Keratinocyte (primary cell): ENCODE measurements at places on chromosomes 3 and 15.

- no peak for DNase-seq
These were observed at the start of gene SHF for GRCh38 chr15:45187894-45188830. SHF (minus strand) TSS chr15:45187966; CDS start chr15:45187951, 15 bp downstream.

DNA sequence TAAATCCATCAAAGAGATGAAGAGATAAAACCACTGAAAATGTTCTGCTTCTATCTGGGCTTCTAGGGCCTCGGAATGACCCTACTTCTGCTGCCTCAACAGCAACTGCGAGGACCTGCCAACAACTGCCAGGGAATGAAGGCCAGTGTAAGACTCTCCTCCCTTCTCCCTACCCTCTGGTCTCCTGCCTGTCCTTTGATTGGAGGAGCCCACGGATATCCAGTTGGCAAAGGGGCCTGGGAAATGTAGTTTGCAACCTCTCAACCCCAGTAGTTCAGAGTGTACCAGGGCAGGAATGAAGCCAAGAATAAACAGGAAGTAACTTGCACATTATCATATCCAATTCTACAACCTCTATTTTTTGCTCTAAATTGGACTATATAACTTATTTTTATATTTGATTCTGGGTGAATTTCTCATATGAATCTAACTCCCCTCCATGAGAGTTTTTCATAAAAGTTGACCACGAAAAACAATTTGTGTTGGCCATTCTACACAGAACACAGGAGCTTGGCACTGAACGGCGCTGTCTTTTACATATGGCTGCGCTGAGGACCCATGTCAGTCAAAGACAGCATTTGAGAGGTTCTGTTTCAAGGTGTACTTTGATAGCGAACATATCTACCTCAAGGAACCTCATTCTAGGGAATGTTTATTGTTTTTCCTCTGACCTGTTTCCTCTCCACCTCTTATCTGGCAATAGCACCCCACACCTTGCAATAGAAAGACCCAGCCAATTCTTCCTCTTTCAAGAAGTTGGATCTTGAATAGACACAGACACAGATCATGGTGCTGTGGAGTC, 91.1 kb upstream of the RNF7 start:
- no peak for DNase-seq

DNA sequence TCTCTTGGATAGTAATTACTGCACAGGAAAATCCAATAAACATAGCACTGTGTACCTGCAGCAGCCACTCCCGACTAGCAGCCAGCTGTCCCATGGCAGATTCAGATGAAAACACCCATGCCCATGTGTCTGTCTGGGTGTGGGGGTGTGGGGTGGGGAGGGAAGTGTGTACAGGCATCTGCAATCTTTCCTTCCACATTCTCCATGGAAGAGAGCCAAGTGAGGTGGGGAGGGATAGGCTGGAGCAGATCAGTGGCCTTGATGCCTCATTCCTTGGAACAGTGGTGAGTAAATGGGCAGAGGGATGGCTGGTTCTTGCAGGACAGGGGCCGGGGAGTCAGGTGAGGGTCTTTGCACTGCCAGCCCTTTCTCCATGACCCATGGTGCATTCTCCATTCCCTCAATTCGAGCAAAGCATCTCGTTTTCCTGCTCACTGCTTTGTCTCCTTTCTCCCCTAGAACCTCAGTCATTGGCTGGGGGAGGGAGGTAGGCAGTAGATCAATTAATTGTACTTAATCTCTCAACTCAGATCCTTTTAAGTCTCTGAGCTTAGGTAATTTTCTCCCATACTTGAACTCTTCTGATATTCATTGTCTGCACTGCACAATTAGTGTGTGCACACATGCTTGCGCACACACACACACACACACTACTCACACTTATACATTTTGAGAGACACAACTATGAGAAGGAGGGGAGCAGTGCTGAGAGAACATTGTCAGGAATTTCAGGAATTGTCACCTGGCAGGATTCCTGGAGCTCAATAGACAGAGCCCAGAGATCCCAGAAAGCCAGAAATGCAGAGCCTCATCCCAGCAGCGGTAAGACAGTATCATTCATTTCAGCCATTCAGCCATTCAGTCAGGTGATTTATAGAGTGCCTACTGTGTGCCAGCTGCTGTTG, 31.9 kb downstream of the PDIA5 start:
- no peak for DNase-seq

GRCh38 chr3:129399145-129399894, 29.1 kb downstream of the EFCAB12 start:
- DNase-seq, result peak; percentile 56

DNA sequence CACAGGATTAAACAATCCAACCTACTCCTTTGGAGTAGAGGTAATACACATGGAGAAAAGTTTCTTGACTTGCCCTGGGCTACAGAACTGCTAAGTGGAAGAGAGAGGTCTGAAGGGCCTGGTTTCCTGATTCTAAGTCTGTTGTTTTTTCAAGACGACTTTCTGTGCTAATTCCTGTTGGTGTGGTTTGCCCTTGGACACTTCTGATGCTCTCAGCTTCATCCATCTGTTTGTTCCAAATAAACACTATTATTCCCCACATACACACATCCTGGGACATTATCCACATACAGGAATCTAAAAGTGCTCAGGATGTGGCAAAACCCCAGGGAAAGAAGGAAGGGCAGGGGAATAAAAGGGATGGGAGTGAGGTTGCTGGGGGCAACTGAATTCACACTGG, 393.5 kb upstream of the TBL1XR1 start:
- DNase-seq, result no peak

GRCh38 chr3:185405664-185406063, 42.7 kb downstream of the MAP3K13 start:
- no peak for DNase-seq

DNA sequence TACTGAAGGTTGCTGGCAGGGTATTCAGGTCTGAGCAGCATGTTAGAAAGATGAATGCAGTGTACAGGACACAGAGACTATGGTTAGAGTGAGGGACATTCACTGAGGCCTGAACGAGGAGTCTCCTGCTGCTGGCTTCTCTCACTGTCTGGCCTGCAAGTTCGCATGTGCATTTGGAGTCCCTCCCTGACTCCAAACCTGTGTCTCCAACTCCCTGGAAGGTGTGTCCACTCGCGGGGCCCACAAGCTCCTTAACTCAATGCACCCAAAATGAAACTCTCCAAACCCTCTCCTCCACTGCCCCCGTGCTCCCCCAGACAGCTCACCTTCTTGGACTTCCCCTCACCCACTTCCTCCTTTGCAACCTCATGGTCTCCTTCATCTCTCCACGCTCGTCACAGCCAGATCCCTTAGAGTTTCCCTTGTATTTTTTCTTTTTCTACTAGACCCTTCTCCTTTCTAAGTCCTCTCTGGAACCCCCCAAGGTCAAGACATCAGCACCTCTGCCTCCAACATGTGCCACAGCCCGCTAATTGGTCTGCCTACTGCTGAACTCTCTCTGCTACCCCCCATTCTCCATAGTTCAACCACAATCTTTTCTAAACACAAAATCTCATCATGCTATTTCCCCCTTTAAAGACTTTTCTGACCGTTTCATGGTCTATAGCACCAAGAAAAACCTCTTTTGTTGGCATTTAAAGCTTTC, 58.3 kb downstream of the HES1 start:
- no peak for DNase-seq

DNA sequence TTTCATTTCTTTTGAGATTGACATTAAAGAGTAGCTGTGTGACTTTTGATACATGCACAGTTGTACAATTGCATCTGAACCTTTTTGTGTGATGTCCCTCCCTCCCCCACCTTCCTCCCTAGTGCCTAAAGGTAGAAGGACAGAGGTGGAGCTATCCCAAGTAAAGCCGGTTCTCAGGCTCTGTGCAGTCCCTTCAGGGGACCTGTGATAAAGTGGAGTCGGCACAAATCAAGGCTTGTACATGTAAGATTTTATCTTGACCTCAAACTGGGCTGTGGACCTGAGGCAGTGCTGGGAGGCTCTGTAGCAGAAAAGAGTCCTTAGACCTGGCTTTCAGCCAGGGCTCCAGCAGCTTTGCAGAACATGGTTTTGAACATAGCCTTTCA, 55.5 kb upstream of the CMTM7 start:
- no peak for DNase-seq

GRCh38 chr15:43854801-43855200, 28.0 kb downstream of the WDR76 start:
- DNase-seq, result no peak

GRCh38 chr15:85726454-85726853, 68.3 kb downstream of the KLHL25 start:
- no peak for DNase-seq

GRCh38 chr3:195255571-195256501, 15.1 kb downstream of the XXYLT1 start:
- no peak for DNase-seq

GRCh38 chr15:74829486-74829885, 3.1 kb downstream of the CPLX3 start:
- no peak for DNase-seq

GRCh38 chr3:191682961-191683360, 222.0 kb downstream of the PYDC2 start:
- no peak for DNase-seq

DNA sequence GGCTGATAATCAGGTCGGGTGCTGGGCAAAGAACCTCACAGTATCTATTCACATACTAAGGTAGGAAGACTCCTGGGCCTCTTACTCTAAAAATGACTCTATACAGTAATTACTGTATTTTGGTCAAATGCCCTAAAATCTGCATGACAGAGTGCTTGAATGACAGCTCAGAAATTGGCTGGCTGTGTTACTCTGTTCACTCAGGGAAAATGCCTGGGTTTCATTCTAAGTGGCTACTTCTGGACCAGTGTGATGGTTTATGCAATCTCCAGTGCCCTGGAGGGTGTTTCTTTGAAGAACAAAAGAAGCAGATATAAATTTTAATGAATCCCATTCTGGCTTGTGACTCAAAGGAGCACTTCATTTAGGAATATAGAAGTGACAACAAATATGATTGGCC, 2.2 kb downstream of the GABRR3 start:
- no peak for DNase-seq

- no peak for DNase-seq
These were observed 24.9 kb downstream of the ATG7 start for GRCh38 chr3:11297126-11297525.

DNA sequence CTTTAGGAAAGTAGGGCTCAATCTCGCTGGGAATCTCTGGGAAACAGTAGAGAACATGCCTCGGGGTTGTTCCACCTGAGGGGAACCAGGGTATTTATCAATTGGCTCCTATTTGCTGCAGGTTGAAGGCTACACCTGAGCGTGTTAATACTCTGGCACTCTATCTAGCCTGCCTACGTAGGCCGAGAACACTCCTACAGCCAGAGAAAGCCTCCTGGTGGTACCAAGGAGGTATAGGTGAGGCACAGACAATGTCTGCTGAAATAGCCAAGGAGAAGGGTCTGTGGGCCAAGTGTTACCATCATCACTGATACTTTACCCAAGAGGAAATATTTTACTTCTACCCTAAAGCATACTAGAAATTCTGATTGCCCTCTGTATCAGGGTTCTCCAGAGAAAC, 341.0 kb upstream of the UBE2E2 start:
- DNase-seq, result no peak

DNA sequence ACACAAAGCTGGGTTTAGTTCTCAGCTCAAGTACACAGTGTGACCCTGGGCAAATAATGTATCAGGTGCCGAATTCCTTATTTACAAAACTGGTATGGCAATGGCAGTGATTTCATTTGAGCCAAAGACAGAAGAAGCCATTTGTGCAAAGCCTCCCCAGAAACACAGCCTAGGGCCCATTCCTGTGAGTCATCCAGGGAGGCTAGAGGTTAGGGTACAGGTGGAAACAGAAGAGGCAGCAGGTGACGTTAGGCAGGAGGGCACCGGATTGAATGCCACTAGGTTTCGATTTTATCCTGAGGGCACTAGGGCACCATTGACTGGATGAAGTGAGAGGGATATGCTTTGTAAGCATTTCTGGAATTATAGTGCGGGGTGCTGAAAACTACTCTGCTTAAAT, 766.9 kb upstream of the NR2F2 start:
- DNase-seq, result no peak

GRCh38 chr15:61459785-61460707, 230.9 kb upstream of the RORA start:
- DNase-seq, result no peak

DNA sequence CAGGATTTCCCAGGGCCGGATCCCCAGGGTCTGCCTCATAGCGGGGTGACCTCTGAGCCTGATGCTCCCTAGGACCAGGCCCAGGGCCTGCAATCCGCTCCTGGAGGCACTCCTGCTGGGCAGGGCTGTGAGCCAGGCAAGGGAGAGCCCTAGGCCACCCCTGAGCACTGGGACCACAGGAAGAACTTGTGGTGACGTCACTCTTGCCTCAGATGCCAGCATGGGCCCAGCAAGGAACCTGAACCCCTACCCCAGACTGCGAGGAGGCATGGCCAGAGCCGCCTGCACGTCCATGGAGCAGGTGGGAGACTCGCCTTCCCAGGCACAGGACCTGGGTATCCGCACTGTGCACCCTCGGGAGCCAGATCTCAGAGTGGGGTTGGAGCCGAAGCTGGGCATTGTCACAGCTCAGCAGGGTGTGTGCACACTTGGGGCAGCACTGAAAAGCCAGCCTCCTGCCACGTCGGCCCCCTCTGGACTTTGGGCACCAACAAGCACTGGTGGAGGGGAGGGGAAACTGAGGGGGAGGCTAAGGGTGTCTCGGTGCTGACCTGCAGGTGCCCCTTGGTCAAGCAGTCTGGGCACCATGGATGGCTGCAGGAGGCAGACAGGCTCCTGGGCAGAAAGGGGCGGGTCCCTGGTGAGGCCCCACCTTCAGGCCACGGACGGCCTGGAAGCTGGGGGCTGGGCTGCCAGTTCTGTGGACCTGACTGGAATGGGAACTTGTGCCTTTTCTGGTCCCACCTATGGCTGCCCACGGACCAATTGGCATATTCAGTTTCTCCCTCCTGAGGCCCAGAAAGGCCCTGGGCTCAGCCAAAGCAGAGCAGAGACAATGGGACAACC, 49.3 kb downstream of the SLC6A20 start:
- DNase-seq, result no peak

DNA sequence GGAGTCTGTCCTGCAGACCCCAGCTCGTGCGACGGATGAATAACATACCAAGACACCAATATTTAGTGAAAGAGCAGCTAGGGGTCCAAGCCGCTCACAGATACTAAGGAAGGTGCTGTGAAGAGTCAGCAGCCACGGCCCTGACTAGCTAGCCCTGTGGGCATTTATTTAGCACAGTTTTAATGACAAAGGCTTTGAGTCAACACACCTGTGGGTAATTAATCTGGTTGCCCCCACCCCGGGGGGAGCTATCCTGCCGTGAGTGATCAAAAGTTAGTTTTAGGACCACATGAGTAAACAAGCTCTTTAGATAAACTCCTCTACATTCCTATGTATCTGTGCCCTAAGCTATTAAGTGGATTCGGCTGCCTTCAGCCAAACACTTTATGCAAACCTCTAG, 18.7 kb downstream of the CAPN3 start:
- no peak for DNase-seq
